DMS79 treated with DMSO at 0.1 percent for 48 hours (cell line): ENCODE measurements at places on chromosomes 5 and 9.
A peak's percentile ranks its signal among the peaks of the same experiment; 100 is the strongest.

DNA sequence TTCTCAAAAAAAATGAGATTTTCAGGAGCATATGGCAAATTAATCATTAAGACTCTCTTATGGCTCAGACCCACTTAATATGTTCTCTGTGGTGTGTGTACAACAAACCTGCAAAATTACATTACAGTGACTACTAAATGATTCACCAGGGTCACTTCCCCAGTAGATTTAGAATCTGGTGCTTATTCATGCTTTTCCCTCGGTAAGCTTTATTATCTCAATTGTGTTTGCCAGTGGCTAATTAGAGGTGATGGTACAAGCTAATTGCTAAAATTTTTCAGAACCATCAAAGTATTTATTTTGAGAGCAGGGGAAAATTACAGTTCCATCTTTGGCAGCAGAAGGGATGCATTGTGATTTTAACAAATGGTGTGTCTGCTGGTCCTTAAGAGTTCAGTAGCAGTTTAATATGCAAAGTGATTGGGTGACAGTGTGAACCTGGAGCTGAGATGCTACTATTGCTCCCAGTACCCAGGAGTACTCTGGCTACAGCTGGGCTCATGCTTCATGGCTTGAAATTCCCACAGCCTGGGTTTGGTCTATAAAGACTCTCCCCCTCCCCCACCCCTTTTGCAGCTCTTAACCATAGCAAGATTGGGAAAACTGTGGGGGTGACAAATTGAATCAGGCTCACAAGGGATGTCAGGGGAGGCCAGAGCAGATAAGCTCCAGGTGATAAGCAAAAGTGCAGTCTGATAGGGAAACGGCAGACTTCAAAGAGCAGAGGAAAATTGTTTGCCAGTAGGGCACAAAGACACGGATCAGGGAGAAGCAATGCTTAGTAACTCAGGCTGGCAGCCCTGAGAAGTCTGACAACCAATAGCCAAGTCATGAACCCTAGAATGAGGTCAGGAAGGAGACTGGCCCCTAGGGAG is 92.8 kb upstream of the RAD23B start:
- DNase-seq: no peak

GRCh38 chr5:58974083-58974482 is 391.2 kb downstream of the RAB3C start:
- DNase-seq: no peak

GRCh38 chr5:74632947-74633356 is 7.6 kb downstream of the ENC1 start:
- no peak for DNase-seq

GRCh38 chr9:82332018-82332773 is 343.6 kb downstream of the SPATA31D1 start:
- DNase-seq: peak; percentile 43

- DNase-seq: no peak
Observed at GRCh38 chr9:136997830-136998234, 1.5 kb upstream of the CLIC3 start.

DNA sequence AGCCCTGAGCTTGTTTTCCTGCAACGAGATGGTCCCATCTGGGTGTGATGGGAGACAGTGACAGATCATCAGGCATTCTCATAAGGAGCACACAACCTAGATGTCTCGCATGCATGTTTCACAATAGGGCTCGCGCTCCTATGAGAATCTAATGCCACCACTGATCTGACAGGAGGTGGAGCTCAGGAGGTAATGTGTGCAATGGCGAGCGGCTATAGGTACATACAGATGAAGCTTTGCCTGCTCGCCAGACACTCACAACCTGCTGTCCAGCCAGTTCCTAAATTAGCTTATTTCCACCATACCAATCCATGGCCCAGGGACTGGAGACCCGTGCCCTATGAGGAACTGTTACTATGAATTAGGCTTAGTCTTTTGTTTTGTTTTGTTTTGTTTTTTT is 55.3 kb upstream of the SLC30A5 start:
- no peak for DNase-seq

GRCh38 chr9:72534931-72535330 is 13.5 kb downstream of the TMC1 start:
- DNase-seq: no peak

- no peak for DNase-seq
Observed at GRCh38 chr5:159059722-159060121, 40.0 kb downstream of the EBF1 start.

DNA sequence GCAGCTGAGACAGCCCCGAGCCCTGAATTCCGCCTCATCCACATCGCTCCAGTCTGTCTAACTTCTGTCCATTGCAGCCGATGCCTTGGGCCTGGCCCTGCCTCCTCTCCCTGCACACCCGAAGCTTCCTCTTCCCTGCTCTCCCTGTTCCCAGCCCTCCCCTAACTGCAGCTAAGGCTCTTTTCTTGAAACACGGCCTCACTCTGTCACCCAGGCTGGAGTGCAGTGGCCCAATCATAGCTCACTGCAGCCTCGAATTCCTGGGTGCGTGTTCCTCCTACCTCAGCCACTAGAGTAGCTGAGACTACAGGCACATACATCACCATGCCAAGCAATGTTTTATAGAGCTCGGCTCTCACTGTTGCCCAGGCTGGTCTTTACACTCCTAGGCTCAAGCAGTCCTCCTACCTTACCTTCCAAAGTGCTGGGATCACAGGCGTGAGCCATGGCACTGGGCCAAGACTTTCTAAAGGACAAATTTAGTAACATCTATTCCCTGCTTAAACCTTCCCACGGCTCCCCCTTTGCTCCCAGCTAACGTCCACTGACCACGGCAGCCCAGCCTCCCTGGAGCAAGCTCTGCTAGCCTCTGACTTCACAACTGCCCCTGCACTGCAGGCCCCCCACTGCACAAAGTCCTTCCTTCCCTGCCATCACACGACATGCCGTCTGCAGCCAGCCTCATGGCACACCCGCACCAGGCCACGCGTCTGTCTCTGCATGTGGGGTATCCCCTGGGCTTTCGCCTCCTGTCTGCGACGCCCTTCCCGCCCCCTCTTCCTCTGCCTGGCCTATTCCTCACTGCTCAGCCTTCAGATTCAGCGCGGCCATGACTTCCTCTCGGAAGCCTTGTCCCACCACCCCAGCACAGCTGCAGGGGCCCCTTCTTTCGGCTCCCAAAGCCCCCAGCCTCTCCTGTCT is 28.6 kb downstream of the LAMC3 start:
- peak; percentile 55 for DNase-seq

GRCh38 chr9:133609311-133610098 is at the start of gene FAM163B:
FAM163B (minus strand) TSS chr9:133609389; CDS start chr9:133580223, 29,166 bp downstream.
- DNase-seq: peak; percentile 59
